ENCODE measurements at places on chromosomes 6 and 20.

- DNase-seq = no peak
Observed at GRCh38 chr6:20633566-20634340, 99.5 kb downstream of the CDKAL1 start.

DNA sequence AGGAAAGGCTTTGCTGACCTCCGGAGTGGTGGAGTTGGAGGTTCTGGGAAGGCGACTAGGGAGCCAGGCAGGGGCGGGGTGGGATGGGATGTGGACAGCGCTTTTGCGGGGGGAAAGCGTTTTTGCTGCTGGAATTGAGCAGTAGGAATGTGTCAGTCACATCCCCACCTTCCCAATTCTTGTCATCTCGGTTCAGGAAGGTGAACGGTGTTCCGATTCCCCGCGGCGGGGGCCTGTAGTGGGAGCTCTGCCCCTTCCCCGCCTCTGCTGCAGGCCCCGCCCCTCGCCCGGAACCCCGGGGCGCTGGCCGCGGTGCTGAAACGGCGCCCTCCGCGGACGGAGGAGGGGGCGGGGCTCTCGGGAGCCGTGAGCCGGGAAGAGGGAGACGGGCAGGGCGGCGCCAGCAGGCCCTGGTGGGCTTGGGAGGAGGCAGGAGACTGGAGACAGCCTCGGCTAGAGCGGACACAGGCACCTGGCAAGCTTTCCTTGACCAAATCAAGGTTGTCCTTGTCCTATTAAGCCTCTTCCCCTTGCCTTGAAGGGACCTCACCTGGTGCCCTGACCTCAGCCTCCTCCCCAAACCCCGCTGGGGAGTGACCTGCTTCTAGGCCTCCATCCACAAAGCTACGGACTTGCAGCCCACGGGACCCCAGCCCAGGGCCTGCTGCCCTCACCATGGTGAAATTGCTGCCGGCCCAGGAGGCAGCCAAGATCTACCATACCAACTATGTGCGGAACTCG lies at the start of gene LHFPL5:
Gene LHFPL5 (plus strand): TSS at position 357 of the 741 bp plus-strand sequence. CDS start 319 bp downstream, at position 676.
- DNase-seq = no peak

DNA sequence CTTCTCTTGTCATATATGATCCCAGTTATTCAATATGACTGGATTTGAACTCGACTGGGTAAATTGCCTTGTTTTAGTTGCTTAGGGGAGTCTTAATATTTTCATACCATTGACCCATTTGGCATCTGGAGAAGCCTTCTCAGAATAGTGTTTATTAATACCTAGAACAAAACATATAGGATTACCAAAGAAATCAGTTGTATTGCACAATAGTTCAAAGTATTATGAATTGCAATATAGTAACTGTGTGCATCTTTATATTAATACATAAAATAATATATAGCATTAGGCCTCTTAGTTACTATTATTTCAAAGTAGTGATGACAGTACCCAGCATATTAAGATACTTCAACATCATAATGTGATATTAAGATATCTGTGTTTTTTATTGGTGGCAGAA lies 177.8 kb downstream of the PLCB4 start:
- DNase-seq = no peak

- no peak for DNase-seq
Observed at GRCh38 chr6:39181826-39182225, 47.4 kb downstream of the KCNK5 start.

DNA sequence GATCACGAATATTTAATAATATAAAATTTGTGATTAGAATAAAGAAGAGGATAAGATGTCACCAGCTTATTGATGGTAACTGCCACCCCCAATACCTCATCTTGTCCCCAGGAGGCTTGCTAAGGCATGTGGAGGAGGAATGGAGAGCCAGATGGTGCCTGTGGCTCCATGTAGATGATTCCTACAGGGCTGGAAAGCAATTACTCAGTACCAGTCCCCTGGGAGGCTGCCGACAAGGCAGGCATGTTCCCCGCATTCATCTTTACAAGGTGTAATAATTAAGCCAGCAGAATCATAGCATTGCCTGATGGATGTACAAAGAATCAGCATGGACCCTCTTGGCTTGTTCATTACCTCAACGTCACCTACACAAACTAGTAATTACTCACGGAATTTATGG lies 155.3 kb downstream of the PLCB1 start:
- no peak for DNase-seq

DNA sequence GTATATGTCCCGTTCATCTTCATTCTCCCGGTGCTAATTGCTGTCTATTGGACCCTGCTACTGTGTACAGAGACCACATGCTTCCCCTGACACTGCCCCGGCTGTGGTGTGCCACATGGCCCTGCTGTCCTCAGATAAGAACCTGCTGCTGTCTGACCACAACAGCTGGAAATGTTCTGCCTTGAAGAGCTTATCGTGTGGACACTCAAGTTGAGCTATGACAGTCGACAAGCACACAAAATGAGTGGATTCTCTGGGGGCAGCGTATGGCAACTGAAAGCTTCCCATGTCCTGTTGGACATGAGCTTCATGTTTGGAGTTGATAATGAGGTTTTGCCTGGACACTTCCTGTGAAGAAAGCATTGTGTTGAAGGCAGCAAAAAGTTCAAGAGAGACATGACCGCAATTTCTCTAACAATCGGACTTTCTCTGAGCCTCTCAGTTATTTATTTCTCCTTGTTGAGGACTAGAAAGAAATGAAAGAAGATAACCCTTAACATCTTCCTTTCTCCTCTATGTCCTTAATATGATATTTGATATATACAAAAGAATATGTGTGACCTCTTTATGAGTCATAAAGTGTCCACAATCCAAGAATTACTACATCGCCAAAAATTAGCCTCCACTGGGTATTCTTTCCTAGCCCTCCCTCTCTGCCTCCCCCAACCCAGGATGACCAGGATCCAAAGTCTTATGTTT lies 187.1 kb upstream of the TCF21 start:
- no peak for DNase-seq
